ENCODE measurements at places on chromosomes 7 and 10. TPM values are rescaled to one million over a fixed set of nuclear protein-coding genes. Genes with fewer than 3 reads are reported as not detected.

DNA sequence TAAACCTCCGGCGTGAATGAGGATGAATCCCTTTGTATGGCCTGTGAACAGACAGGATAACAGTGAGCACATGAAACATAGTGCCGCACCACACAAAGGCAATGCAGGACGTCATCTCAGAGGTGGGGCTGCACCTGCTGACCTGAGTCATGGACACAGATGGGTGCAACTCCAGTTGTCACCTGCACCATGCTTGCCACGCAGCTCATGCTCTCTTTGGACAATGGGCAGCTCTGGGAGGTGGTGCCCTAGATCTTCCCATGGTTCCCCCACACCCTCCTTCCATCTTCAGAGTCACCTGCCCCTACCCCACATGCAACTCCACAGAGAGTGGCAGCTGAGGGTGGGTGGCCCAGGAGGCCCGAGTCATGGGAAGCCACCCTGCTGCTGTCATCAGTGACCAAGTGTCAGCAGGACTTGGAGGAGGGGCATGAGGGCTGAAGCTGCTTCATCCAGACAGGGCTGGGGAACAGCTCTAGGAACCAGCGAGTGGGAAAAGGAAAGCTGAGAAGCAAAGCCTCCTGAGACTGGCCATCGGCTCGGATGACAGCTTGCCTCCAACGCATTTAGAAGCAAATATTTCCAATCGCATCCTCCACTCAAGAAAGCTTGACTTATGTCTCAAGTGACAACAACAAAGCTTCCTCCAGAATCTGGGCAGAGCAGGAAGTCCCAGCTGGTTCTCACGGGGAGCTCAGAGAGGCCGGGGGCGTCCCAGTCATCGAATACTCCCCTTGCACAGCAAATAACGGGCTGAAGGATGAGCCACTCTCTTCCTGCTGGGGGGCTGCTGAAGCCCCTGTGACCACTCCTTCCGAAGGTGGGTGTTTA, 27.1 kb downstream of the VIPR2 start:
- DNase-seq, result no peak

DNA sequence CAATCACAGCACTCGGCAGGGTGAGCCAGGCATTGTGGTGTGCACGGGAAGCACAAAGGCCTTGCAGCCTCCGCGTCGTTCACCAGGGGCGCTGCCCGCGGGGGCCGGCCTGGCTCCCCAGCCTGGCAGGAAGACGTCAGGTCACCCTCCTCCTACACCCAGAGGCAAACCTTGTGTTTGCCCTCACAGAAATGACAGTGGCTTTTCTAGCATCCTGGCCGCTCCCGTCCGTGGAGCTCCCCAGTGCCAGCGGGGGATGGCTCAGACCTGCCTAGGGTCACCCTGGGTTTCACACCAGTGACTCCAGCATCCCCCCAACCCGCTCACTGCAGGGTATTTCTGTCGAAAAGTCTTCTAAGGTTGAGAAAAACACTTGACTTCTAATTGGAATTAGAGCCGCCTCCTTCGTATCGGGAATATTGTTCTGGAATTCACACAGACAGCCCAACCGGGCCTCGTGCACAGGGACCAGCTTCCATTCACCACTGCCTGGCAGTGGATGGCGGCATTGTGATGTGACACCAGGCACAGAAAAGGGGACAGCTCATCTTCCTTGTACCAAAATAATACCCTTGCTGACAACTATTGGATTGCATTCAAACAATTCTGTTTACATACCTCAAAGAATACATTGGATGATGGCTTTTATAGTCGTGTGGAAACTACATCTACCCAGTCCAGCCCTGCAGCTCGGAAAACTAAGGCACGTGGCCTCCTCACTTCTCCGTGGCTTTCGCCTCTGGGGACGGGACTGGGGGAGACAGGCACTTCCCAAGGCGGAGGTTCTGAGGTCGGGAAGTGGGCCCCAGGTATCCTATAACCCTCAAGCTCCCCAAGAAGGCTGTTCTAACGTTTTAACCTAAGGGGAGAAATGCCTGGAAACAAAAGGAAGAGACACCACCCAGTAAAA, 109.0 kb downstream of the EBF3 start:
- peak; percentile 69 for DNase-seq

GRCh38 chr10:99337311-99337811, 8.2 kb downstream of the CNNM1 start:
- no peak for DNase-seq

DNA sequence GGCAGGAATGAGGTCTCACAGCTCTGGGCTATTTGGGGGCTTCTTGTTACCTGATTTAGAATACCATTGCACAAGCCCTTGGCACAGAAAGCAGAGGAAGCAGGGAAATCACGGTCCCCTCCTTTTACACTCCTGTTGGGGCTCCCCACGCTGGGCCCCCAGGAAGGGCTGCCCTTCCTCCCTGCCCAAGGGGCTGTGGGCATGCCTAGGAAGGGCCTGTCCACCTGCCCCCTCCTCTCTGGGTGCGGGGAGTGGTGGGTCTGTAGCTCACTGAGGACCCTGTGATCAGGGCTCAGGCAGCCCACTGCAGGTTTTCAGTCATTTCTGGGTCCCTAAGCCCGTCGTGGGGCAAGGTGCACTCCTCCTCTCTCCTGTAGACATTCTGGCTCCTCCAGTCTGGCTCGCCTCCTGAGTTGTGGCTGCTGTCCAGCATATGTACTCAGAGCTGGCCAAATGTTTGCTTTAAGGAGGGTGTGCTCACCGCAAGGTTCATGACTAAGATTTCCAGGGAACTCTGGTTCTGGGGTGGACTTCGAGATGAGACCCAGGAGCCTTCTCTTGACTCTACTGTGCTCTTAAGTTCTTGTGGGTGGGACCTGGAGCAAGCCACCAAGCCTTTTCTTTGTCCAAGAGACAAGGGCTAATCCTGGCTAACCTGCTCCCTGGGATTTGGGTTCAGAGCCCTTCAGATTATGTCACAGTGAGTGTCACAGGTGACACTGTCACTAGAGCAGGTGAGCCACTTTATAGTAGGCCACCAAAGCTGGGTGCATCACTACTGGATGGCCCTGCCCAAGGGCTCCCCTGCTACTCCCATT, 56.0 kb downstream of the TACR2 start:
- DNase-seq, result peak; percentile 92

DNA sequence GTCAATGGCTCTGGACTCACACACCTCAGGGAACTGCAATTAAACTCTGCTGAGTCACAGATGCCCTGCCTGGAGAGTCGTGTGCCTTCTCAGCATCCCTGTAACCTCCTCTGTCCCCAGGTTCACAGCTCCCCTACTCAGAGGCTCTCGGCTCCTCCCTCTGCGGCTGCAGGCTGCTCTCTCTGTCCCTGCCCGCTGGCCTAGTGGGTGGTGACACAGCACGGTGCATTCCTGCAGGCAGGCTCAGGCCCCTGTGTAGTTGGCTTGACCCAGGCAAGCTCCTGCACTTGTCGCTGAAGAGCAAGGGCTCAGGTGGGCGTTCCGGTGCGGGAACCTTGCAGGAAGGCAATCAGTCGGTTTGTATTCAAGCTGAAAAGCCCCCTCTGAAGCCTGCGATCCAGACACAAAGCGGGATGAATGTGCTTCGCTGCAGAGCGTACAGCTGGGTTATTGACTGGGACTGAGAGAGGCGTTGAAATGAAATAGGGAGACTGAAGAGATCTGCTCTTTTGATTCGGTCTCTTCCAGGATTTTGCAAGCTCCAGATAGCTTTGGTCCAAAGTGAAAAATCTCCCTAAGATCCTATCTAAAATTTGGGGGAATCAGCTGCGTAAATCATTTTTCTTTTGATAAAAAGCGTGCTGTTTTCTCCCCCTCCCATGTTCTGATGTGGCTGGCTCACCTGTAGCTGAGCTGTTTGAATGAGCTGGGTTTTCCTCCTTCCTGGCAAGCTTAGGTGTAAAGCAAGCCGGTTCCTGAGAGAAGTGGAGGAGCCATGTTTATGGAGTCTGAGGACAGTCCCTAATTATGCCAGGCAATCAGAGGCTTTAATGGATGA, 208.7 kb upstream of the PHYHIPL start:
- DNase-seq, result peak; percentile 44

- DNase-seq, result no peak
Measured at GRCh38 chr10:10138685-10139084, 879.0 kb upstream of the CELF2 start.

- DNase-seq, result no peak
Measured at GRCh38 chr10:72563327-72563932, 62.4 kb downstream of the MICU1 start.

- no peak for DNase-seq
Measured at GRCh38 chr7:99642027-99642426, 25.3 kb downstream of the ZSCAN25 start.

GRCh38 chr7:130369110-130369711, 11.1 kb upstream of the CPA1 start:
- DNase-seq, result no peak

- no peak for DNase-seq
Measured at GRCh38 chr7:9582824-9583223, 1149.4 kb downstream of the NXPH1 start.

GRCh38 chr10:110820321-110820814, 51.4 kb upstream of the PDCD4 start:
- peak; percentile 70 for DNase-seq

GRCh38 chr10:122249991-122250750, 20.9 kb upstream of the BTBD16 start:
- no peak for DNase-seq

GRCh38 chr7:140197218-140197890, 20.6 kb upstream of the KDM7A start:
- DNase-seq, result no peak

- DNase-seq, result no peak
Measured at GRCh38 chr10:106566873-106567272, 597.6 kb downstream of the SORCS1 start.

DNA sequence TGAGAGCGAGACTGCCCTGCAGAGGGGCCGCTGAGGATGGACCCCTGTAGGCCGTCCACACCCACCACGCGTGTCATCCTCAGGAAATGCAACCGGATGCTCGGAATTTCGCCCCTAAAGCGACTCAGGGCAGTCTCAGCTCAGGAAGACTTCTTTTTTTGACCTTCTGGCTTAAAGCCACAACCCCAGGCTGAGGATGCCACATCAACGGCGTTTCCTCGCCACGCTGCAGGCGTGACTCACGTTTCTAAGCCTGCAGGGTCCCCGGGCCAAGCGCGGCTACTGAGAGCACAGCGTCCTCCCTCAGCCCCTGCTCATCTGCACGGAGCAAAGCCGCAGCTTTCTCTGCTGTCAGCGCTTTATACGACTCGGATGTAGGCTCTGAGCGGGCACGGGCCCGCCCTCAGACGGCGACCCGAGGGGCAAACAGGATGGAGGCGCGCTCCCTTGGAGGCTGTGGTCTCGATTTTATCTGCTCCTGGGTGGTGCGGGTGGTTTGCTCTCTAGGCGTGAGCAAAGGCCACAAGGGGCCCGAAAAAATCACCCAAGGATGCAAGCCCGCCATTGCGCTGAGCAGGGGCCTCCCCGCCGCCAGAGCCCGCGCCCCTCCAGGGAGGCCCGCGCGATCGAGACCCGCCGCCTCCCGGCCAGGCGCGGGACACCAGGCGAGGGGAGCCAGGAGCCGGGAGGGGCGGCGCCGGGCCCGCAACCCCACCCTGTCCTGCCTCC, 726 bp upstream of the INSIG1 start:
- DNase-seq, result peak; percentile 77

- DNase-seq, result no peak
Measured at GRCh38 chr10:36188461-36188860, 546.4 kb upstream of the FZD8 start.

GRCh38 chr7:107744345-107744750, 406 bp downstream of the CBLL1 start:
- no peak for DNase-seq

DNA sequence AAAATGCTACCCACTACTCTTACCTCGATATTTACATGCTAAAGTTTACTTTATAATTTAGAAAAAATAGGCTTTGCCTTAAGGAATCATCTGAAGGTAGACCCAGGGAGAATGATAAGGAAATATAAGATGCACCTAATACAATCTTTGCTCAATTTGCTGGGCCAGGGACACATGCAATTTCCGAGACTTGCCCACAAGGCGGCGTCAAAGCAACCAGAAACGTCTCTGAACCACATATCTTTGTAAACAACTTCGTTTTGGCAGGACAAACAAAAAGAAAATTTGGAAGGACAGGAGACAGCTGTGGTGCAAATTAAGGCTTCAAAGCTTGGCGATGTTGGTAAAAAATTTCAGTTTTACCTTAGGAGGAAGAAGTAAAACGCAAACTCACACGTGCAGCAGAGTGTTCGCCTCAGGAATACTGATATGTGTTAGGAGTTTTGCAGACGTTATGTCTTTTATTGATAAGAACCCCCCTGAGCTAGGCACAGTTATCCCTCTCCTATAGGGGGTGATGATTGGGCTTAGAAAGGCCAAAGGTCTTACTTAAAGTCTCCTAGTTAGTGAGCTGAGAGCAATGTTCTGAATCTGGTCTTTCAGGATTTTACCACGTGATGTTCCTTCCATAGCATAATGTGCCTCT, 134.3 kb downstream of the PRKCQ start:
- DNase-seq, result no peak

DNA sequence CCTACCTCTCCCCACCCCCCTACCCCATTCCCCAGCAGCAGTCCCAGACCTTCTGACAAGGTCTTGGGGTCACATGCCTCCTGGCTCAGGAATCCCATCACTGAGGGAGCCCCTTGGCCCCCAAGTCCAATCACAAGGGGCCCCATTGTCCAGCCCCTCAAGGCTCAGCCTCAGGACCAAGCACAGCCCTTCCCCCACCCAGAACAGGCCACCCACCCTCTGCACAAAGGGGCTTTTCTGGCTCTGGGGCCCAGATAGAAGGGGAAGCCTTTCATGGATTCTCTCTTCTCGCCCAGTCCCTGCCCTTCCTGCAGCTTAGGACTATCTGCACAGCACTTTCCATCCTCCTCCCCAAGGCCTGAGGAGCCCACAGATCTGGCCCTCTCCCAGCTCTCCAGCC, 4.8 kb downstream of the FBXL15 start:
- DNase-seq, result no peak

Gene TAS2R4
- 4.5 TPM for total RNA-seq

Gene SLC26A5
- 0.57 TPM for total RNA-seq

Gene PTN
- total RNA-seq, result 6.4 TPM

Gene CLDN4
- total RNA-seq, result 0.84 TPM

Gene FANK1
- total RNA-seq, result 1.3 TPM

Gene FMC1
- 9.6 TPM for total RNA-seq

Data from aorta (tissue), 5 donors.